SJCRH30 (cell line): ENCODE measurements at places on chromosomes 4 and X. TPM values are rescaled to one million over a fixed set of nuclear protein-coding genes. Genes with fewer than 3 reads are reported as not detected.

DNA sequence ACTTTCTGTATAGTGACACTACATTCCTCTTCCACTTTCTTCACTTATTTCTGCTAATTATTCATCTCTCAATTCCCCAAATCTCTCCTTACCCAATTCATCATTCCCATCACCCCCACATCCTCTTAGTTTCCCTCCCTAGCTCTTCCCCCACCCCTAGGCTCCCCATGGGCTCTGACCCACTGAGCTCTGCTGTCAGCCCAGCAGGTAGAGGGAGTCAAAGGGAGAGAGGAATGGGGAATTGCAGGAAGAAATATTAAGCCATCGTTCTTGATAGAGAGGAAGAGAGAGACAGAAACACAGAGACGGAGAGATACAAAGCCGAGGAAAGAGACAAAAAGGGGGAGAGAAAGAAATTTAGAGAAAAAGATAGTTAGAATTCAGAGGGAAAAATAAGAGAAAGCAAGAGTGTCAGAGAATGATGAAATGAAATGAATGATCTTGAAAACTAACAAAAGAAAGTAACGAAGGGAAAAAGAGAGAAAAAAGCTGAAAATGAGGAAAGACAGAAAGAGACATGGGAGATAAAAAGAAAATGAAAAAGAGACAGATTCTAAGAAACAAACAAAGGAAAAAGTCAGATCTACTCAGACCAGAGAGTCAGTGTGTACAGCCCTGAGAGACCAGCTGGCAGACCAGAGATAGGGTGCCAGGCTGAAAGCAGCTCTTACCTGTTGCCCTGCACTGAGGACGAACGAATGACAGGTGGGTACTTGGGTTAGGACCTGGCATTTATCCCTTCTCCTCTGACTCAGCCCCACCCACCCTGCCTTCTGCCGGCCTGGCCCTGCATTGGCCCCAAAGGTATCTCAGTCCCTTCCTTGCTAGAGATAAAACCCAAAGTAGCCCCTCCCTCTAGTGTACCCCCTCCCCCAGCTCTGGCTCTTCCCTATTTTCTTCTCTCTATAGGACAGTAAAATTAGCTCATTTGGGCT lies at the start of gene ALAS2:
Gene ALAS2 (minus strand): TSS at position 707 of the 935 bp plus-strand sequence. CDS start 4,977 bp downstream, outside the sequence.
- DNase-seq, result no peak

DNA sequence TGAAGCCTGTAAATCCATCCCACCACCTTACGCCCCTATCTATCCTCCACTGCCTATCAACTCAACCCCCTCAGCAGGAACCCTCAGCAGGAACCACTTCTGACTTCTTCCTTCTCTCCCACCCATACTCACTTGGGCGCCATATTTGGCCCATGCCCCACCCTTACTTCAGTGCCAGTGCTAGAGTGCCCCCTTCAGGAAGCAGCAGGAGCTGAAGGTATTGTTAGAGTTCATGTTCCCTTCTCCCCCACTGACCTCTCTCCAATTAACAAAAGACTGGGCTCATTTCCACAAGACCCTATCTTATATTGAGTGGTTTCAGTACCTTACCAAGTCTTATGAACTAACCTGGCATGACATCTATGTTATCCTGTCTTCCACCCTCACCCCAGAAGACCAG lies 363.1 kb upstream of the SLIT2 start:
- peak; percentile 28 for DNase-seq

- DNase-seq, result no peak
Measured at GRCh38 chrX:133401536-133401935, 13.8 kb downstream of the GPC4 start.

- no peak for DNase-seq
Measured at GRCh38 chr4:157271166-157271869, 50.8 kb downstream of the GRIA2 start.

DNA sequence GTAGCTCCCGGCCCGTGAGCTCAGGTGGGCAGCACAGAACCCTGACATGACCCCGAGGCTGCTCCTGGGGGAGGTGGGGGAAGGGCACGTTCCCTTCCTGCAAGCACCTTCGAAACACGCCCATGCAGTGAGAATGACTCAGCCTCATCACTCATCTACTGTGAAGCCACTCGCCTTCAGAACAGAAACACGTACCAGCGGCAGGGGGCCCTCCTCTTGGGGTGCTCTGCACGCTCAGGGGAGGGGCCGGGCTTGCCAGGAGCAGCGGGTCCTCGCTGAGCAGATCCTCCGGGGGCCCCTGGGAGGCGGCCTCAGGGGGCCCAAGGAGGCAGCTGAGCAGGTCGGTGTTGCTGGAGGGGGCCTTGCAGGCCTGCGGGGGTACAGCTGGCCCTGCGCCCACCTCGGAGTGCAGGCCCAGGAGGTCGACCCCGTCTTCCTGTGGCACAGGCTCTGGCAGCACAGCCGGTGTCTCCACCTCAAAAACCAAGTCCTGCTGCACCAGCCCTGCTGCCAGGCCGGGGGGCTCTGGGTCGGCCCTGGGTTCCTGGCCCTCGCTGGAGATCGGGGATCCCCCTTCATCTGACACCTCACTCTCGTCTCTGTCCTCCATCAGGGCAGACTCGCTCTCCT lies 40.9 kb upstream of the CPLX1 start:
- DNase-seq, result no peak

- DNase-seq, result no peak
Measured at GRCh38 chr4:93201471-93202096, 627.0 kb upstream of the ATOH1 start.

DNA sequence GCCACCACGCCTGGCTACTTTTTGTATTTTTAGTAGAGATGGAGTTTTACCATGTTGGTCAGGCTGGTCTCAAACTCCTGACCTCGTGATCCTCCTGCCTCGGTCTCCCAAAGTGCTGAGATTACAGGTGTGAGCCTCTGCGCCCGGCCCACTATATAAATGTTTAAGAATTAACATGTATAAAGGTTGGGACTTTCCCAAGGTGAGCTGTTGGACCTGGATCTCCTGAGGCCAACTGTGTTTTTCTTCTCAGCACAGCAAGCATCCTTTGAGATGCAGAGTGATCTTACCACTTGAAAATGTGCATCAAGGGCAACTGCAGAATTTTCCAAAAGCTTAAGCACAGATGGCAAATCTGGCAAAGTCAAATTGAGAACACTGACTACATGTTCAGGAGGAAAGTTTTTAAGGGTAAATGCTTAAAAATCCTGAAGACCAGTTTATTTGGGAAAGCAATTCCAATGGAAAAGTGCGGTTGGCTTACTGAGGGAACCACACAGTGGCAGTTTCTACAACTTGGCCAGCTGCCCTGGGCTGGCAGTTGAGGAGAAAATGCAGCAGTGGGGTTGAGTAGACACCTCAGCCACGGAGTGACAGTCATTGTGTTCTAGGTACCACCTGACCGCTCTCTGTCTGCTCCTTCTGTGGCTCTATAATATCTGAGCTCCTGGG lies 168.9 kb downstream of the CBR4 start:
- DNase-seq, result no peak

GRCh38 chrX:35382966-35383365 lies 415.2 kb upstream of the MAGEB16 start:
- DNase-seq, result peak; percentile 3

DNA sequence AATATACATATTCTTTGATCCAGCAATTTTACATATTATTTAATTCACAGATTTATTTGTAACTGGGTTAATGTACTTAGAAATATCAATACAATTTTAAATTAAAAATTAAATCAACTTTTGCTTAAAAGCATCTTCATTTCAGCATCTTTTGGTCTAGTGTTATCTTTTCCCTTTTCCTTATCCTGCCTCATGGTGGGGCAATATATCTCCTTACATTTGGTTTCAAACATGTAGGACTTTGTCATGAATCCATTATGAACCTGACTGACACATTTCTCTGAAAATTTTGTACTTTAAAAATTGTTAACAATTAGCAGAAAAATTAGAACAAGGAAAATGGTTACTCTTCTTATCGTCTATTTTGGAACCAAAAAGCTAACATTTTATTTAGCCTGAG lies 42.8 kb upstream of the ANK2 start:
- DNase-seq, result no peak

Gene EGFL6
- not detected in 2 replicates for total RNA-seq

- DNase-seq, result peak; percentile 37
Measured at GRCh38 chr4:15882675-15883086, 55.9 kb downstream of the FGFBP1 start.

DNA sequence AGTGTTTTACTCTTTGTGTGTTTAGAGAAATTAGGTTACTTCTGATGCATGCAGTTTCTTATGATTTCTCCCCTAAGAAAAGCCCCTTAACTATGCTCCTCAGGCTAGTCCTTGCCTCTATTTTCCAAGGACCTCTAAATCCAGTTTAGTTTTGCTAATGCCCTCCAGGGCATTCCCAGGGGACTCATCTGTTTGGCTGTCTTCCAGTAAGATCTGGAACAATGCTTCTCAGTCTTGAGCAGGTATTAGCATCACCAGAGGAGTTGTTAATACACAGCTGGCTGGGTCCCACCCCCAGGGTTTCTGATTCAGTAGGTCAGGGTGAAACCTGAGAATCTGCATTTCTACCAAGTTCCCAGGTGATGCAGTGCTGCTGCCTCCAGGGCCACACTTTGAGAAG lies 56.9 kb downstream of the OTC start:
- peak; percentile 29 for DNase-seq
